ENCODE measurements at places on chromosomes 7 and 10. TPM values are rescaled to one million over a fixed set of nuclear protein-coding genes. Genes with fewer than 3 reads are reported as not detected.

PLXDC2 gene
- 1.5 TPM for total RNA-seq

SRRM3 gene
- 0.80 TPM for total RNA-seq

VWA2 gene
- not detected for total RNA-seq

PODXL gene
- 205 TPM for total RNA-seq

FAM131B gene
- total RNA-seq, result 0.93 TPM

TMUB1 gene
- total RNA-seq, result 21.9 TPM

CLEC5A gene
- not detected for total RNA-seq

CARD11 gene
- total RNA-seq, result 10.1 TPM

IGF2BP3 gene
- total RNA-seq, result 196 TPM

APBB1IP gene
- not detected for total RNA-seq

CYP3A7 gene
- total RNA-seq, result 0.07 TPM

THNSL1 gene
- 3.4 TPM for total RNA-seq

CHCHD1 gene
- 25.3 TPM for total RNA-seq

SORCS1 gene
- not detected for total RNA-seq

TMEM213 gene
- total RNA-seq, result not detected

OR2A42 gene
- not detected for total RNA-seq

PAX4 gene
- total RNA-seq, result not detected

AGAP6 gene
- total RNA-seq, result 6.3 TPM

NOS3 gene
- total RNA-seq, result 96.3 TPM

MYPN gene
- under 0.01 TPM for total RNA-seq

H2BK1 gene
- not detected for total RNA-seq

LHPP gene
- total RNA-seq, result 5.1 TPM

ZP3 gene
- total RNA-seq, result 0.53 TPM

CPVL gene
- not detected for total RNA-seq

ELFN1 gene
- total RNA-seq, result 0.53 TPM

AKR1C8 gene
- total RNA-seq, result not detected

ATRNL1 gene
- not detected for total RNA-seq

SNCG gene
- 21.4 TPM for total RNA-seq

CCDC3 gene
- 1.8 TPM for total RNA-seq

EVX1 gene
- total RNA-seq, result not detected

OR2A5 gene
- total RNA-seq, result not detected

ELMO1 gene
- 77.8 TPM for total RNA-seq

MOGAT3 gene
- total RNA-seq, result not detected

RBP3 gene
- total RNA-seq, result not detected

CRHR2 gene
- total RNA-seq, result not detected

C7orf25 gene
- 8.5 TPM for total RNA-seq

LRRTM3 gene
- total RNA-seq, result not detected

TCF7L2 gene
- total RNA-seq, result 6.7 TPM

POM121C gene
- 21.7 TPM for total RNA-seq

CDK14 gene
- total RNA-seq, result 26.6 TPM

PLXNA4 gene
- total RNA-seq, result 36.0 TPM

SLC39A12 gene
- not detected for total RNA-seq

LIPM gene
- total RNA-seq, result not detected

SPDYE1 gene
- 0.07 TPM for total RNA-seq

TAC1 gene
- not detected for total RNA-seq

LRRD1 gene
- 0.07 TPM for total RNA-seq

DENND2A gene
- not detected for total RNA-seq

VIM gene
- 7,081 TPM for total RNA-seq

HEPACAM2 gene
- total RNA-seq, result not detected

All from thoracic aorta endothelial cell (primary cell).